NCI-H69 (cell line): ENCODE measurements at places on chromosomes 4 and X.

GRCh38 chr4:24971192-24971591, 58.4 kb upstream of the CCDC149 start:
- DNase-seq = peak; percentile 67

DNA sequence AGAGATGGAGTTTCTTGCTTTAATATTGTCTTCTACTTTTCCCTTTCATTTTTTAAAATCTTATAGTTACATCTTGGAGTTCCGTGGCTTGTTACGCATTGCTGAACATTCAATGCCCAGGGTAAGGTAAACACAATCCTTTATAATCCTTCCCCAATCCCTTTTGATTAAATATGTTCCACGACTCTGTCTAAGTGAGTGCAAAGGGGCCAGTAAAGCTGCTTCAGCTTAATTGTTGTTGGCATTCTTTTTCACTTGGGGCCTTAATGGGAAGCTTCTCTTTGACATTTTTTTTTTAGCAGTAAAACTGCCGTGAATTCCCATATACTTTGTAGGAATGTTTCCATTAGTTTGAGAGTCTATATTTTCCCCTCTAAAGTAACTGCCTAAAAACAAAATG, 1028.1 kb downstream of the C4orf33 start:
- no peak for DNase-seq

- no peak for DNase-seq
Observed at GRCh38 chr4:86976801-86977485, 42.1 kb downstream of the AFF1 start.

- DNase-seq = no peak
Observed at GRCh38 chr4:165375465-165375864, 3.3 kb upstream of the CPE start.

- DNase-seq = peak; percentile 68
Observed at GRCh38 chrX:153922932-153923857, 2.9 kb downstream of the ARHGAP4 start.

DNA sequence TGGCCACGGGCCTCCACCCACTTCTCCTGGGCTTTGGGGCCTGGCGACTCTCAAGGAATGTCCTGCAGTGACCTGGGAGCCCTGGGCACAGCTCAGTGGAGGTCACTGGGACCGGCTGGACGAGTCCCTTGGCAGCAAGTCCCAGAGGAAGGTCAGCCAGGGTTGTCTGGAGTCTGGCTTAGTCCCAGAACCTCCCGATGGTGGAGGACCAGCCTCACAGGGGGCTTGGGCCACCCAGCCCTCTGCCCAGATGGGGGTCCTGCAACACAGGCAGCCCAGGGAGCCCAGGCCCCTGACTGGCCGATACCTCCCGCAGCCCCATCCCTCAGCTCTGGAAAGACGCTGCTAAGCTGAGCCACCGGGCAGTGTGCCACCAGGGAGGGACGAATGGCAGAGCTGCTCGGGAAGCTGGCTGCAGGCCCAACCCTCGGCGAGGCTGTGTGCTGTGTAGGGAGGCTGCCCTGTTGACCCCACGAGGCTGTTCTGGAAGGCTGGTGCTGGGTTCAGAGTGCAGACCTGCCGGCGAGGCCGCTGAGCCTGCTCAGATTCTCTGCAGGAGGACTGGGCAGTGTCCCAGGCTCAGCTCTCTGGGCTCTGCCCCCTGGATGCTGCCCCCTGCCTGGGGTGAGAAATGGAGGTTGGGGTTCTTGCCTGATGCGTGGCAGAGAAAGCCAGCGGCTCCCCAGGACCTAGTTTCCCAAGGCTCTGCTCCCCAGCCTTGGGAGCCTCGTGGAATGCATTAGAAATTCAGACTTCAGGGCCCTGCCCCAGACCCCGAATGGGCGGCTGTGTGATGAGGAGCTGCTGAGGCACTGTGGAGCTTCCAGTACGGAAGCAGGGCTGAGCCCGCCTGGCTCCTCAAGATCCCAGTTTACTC, 61.7 kb downstream of the ADRA2C start:
- no peak for DNase-seq

DNA sequence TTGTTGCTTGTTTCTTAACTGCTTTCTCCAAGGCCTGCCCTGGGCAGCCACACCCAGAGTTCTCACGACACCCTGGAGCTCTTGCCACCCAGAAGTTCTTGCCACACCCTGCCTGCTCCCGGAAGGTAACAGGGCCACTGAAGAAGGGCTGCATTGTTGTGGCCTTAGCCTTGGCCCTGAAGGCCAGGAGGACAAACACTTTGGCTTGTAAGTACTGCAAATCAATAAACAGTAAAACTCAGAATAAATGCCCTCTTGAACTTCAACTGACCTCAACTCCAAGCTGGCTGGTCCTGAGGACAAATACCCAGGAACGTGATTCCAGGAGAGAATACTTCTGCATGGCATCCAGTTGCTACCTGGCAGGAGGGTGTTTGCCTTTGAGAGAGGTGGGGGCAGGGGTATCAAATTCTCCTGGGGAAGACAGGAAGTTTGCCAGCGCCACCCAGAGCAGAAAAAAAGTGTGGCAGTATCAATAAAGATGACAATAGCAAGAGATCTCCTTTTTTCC, 54.1 kb downstream of the TLR10 start:
- peak; percentile 82 for DNase-seq

DNA sequence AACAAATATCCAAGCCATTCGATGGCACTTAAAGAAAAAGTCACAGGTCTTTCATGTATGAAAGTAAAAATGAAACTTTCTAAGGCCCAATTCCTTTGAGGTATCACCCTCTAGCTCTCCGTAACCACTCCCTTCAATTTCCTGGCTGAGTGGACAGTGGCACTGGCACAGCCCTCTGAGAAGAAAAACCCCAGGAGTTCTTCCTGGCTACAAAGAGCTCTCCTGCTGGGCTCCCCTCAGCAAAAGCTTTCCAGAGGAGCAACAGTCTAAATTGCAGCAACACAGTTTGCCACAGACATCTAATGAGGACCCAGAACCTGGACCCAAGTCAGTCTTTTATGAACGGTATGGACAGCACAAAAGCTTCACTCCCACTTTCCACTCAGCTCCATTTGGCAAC, 71.8 kb downstream of the FUNDC1 start:
- DNase-seq = peak; percentile 70
